NCI-H1694 treated with DMSO at 0.1 percent for 48 hours (cell line): ENCODE measurements at places on chromosomes 7 and 10.

- DNase-seq: no peak
Measured at GRCh38 chr7:122881324-122881723, 4.9 kb downstream of the CADPS2 start.

GRCh38 chr7:738723-739454, 11.8 kb upstream of the PRKAR1B start:
- DNase-seq: no peak

DNA sequence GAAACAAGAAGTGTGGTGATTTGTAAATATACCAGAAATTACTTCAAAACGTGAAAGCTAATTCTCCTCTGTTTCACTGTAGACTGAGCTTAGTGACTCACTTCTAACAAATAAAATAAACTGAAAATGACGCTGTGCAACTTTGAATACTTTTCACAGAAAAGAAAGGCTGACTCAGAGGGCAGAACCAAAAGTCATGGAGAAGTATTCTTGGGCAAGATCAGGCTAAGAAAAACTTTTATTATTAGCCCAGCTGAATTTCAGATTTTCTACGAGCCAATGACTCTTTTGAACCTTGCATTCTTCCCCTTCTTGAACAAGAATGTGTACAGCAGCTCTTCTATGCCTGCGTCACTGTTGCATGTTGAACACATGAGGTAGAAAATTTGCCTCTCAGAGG, 527.3 kb upstream of the GHITM start:
- DNase-seq: no peak

GRCh38 chr7:116528008-116528789, 3.4 kb downstream of the CAV1 start:
- DNase-seq: no peak

DNA sequence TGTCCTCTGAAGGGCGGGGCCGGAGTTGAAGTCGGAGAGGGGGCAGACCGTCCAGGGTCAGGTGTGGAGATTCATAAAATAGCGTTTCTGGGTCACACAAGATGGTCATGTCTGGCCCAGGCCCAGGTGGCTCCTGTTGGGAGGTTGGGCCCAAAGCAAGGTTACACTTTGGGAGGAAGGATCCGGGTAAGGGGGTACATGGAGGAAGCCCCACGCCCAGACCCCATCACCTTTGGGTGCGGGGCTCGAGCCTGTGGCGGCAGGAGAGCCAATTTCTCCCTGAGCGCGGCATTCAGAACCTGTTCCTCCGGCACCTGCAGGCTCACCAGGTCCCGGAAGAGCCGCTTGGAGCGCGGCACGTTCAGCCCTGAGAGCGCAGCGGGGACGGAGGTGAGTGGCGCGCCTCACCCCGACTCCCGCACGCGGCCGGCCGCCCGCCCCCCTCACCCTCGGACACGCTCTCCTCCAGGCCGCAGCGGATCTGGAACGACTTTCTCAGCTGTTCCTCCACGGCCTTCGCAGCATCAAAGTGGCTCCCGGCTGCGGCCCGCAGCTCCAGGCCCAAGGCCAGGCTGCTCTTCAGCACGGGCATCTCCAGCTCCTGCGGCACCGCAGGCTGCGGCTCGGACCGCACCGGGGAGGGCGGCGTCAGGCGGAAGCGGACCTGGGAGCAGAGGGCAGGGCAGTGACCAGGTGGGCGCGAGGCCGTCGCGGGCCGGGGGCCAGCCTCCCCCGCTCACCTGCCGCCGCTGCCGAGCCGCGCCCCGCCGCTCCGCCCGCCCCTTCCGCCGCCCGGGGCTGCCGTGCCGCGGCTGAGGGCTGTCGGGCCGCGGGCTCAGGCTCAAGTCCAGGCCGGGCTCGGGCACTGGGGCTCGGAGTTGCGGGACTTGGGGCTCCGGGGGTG, 644 bp downstream of the PPP1R35 start:
- DNase-seq: no peak

DNA sequence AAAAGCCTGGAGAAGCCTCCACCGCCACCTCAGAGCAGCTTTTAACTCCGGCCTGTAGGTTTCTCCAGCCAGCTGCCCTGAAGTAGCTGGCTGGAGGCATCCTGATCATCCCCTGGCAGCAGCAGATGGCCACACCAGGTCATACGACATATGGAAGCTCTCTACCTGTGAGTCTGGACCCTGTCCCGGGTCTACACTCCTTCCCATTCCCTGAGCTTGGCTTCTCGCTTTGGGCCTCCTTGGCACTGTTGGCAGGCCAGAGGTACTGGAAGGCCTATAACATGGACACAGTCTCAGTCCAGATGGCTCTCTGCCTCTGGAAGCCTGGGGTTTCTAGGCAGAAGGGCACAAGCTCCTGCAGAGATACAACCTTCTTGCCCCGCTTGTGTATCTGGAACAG, 43.5 kb upstream of the TRIM8 start:
- DNase-seq: no peak

GRCh38 chr10:107059872-107060271, 104.6 kb downstream of the SORCS1 start:
- DNase-seq: no peak

DNA sequence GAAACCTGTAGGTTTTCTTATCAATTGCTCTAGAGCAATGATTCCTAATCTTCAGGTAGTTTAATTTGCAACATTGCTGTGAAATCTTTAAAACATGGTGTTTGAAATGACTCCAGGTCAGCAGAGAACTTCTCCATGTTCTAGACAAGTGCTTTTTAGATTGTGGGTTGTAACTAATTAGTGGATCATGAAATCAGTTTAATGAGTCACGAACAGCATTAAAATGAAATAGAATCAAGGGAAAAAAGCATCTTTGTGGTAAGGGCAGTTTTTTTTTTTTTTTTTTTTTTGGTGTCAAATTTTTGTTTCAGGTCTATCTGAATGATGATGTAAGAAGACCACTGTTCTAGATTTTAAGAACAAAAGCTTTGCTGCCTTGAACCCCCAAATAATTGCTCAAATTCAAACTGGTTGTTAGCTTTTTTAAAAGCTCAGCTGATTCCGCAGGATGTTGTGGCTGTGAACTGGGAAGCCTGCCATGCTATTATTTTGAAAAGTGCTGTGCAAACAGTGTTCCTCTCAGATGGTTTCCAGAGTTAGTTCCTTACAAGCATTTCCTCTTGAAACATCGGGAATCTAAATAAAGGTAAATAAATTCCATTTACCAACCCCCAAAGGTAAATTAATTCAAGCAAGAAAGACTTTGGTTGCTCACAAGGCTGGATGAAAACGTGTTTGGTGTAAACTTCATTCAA, 13.1 kb upstream of the PDK4 start:
- DNase-seq: no peak
